ENCODE measurements at places on chromosomes 7 and 10.

- no peak for DNase-seq
Measured at GRCh38 chr10:4488904-4489303, 337.1 kb upstream of the AKR1E2 start.

DNA sequence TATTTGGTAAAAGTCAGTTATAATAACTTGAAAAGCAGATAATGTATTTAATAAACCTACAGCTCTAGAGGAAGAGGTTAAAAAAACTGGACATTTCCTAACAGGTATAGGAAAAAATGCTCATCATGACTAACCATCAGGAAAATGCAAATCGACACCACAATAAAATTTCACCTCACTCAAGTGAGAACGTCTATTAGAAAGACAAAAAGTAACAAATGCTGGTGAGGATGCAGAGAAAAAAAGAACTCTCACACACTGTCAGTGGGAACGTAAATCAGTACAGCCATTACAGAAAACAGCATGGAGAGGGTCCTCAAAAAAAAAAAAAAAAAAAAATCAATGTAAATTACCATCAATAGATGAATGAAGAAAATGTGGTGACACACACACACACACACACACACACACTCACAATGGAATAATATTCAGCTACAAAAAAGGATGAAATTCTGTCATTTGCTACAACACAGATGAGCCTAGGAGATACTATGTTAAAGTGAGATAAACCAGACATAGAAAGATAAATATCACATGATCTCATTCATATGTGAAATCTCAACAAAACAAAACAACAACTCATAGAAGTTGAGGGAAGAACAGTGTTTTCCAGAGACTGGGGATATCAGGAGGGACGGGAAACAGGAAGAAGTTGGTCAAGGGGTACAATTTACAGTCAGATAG lies 20.1 kb downstream of the EPC1 start:
- no peak for DNase-seq

GRCh38 chr10:43970717-43971116 lies 322.0 kb upstream of the ZNF32 start:
- DNase-seq = no peak

GRCh38 chr7:128215739-128216138 lies 25.3 kb upstream of the LEP start:
- no peak for DNase-seq

DNA sequence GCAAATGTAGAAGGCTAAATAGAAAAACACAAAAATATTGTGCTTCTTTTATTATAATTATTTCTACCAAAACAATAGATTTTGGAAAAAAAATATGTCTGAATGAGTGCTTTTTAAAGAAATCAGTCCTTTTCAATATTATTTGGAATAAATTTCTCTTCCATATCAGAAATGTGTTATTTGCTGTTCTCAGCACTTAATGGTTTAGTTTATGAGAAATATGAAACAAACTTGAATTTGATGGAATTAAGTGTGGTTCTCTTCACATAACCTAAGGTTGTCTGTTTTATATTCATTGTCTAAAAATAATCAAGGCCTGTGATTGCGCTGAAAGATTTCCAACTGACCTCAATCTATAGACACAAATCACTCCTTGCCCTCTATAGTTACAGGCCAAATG lies 203.0 kb downstream of the COBL start:
- no peak for DNase-seq

DNA sequence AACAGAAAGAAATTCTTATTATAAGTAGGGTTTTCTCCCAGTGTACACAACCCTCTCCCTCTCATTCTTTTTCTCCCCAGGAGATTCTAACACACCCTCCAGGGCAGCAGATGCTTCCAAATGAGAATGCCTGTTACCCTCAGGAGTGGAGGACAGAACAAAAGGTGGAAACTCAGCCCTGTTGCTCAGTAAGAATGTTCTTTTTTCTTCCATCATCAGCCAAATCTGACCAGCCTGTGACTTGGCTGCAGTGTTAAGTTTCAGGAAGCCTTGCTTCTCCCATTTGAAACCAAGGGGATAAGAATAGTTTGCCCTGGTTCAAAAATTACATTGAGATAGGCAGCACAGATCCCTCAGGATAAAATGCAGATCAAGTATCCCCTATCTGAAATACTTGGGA lies 77.5 kb upstream of the EEPD1 start:
- no peak for DNase-seq

- DNase-seq = no peak
Measured at GRCh38 chr10:84755311-84755710, 426.9 kb downstream of the CCSER2 start.

DNA sequence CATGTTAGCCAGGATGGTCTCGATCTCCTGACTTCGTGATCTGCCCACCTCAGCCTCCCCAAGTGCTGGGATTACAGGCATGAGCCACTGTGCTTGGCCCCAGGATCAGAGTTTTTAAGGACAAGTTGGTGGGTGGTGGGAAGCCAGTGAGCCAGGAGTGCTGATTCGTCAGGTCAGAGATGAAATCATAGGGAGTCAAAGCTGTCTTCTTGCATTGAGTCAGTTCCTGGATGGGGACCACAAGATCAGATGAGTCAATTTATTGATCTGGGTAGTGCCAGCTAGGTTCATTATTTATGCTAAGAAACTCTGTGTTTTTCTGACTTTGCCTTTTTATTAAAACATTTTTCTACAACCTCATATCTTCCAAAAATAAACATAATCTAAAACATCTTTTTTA lies 423.8 kb downstream of the ARL4A start:
- DNase-seq = no peak

DNA sequence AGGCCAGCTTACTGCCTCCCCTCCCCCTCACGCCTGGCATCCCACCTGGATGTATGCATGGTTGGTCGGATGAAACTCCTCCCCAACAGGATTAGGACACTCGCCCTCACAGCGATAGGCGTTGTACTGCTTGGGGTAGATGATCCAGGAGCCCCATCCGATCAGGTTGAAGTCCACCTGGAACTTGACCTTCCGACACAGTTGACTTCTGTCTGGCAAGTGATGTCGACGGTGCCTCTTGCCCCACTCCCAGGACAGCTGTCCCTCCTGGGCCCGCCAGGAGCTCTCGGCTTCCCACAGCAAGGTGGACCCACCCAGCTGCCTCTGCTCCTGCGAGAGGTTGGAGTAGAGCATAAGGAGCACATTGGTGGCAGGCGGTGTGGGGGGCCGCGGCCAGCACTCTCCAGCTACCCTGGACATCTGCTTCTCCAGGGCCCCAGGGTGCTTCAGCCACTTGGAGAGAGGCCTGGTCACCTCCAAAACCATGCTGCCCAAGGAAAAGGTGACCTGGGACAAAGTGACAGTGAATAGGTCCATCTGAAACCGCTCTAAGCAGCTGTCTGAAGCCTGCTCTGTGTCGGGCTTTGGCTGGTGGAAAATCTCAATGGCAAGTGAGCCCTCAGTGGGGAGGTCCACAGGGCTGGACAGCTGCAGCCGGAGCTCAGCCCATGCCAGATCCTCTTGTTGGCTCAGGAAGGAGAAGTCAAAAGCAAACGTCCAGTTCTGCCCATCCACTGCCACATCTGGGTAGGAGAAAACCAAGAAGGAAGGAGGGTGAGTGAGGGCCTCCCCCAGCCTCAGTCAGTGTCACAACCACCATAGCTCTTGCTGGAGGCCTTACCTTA lies 6.0 kb downstream of the NODAL start:
- no peak for DNase-seq

- DNase-seq = no peak
Measured at GRCh38 chr7:103711413-103711812, 265.4 kb upstream of the SLC26A5 start.

- no peak for DNase-seq
Measured at GRCh38 chr10:58137813-58138212, 129.9 kb downstream of the IPMK start.

GRCh38 chr10:3226960-3227744 lies 54.6 kb upstream of the PITRM1 start:
- no peak for DNase-seq

DNA sequence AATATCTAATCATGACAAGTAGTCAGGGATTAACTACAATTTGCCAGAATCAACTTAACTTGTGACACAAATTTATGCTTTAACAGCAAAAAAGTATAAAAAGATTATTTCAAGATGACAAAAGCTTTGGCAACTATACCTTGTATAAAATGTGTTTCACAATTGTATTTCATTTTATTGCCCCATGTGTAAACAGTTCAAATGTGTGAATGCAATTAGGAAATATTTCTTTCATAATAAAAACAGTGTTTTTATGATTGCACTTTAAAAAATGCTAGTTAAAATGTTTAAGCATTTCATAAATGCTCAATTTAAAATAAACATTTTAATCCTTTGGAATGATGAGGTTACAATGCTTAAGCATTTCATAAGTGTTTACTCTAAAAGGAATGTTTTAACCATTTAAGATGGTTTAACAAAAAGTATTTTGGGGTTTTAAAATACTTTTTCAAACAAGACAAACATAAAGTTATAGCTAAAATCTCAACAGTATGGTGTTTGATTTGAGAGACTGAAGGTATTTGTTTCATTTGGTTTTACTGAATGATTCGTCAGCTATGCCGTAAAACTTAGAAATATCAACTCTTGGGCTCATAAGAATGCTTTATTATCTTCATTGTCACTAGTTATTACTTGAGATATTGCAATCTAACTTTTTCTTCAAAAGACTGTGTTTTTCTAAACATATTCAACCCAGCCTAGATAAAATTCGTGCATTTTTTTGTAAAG lies 50.1 kb downstream of the SFTPD start:
- no peak for DNase-seq

- DNase-seq = no peak
Measured at GRCh38 chr10:131832056-131832685, 68.6 kb upstream of the PPP2R2D start.

- no peak for DNase-seq
Measured at GRCh38 chr7:34091321-34091917, 186.1 kb downstream of the BMPER start.

DNA sequence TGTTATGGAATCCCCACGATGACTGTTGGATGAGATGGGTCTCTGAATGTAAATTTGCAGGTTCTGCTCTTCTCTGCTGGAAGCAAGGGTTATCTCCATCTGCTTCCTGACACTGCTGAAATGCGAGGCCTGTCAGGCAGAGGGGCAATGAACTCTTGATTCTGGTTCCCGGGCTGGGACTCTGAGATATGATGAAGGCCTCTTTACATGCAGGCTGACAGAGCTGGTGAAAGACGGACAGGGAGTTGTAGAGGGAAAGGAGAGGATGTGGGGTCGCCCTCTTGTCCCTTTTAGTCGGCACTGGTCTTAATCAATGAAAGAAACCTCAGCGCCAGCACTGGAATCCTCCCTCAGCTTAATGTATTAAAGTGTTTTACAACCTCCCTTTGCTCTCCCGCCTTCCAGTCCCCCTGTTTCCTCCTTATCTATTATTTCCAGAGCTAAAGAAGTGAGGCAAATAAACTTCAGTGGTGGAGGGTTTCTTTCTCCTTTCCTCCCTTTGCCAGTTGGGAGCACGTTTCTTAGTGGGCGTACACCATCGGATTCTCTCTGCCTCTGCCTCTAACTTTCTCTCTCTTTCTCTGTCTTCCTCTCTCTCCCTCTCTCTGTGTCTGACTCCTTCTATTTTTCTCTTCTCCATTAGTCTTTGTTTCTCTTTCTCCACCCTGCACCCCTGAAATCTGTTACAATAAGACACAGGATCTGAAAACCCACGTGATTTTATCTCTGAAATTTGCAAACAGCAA lies 145.6 kb downstream of the BAMBI start:
- DNase-seq = no peak

- DNase-seq = no peak
Measured at GRCh38 chr7:139361523-139361922, 1.8 kb downstream of the LUC7L2 start.

GRCh38 chr7:28474640-28475039 lies 62.3 kb downstream of the CREB5 start:
- no peak for DNase-seq

DNA sequence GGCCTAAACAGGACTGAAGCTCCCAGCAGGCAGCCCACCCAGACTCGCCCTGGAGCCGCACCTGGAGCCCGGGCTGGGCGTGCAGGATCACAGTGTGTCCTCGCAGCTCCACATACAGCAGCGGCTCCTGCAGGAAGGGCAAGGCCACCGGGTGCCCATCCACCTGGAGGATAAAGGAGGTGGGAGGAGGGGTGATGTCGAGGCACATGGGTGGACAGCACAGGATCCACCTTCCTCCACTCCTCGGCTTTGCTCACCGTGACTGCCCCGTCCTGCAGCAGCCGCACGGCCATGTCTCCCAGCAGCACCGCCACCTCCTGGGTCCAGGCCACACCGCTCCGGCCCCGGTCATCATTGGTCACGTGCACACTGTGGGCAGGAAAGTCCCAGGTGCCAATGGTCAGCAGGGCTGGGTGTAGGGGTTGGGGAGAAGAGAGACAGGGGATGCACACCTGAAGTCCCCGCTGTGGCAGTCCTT lies 16.8 kb downstream of the ATP6V1F start:
- DNase-seq = no peak

DNA sequence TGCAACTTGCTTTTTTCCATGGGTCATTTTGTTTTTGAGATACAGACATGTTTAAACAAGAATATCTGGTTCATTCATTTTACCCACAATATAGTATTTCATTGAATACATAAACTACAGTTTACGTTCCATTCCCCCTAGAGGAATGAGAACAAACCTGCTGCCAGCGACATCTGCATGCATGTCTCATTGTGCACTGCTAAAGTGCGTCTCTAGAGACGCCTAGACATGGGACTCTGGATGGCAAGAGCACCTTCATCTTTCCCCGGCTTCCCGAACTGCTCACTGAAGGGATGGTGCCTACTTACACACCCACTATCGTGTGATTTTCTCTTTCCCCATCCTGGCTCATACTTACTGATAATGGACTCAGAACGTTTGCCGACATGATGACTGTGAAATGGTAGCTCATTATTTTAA lies 1.2 kb upstream of the ZNF777 start:
- DNase-seq = no peak

DNA sequence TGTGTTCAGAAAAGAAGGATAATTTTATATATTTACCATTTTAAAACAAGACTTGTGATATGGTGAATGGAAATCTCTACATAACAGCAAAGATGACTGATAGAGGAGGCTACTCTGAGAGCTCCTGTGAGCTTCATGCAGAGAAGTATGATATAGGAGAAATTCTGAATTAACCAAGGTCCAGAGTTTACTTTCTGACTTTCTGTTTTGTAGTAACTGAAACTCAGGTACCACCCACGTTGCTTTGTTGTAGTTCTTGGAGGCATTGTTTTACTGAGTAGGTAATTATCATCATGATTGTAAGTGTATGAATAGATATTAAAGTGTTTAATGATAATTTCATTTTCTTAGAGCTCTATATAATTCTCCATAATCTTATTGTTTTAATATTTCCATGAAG lies 18.0 kb upstream of the SFR1 start:
- no peak for DNase-seq
